ENCODE measurements at places on chromosomes 5 and 9.

DNA sequence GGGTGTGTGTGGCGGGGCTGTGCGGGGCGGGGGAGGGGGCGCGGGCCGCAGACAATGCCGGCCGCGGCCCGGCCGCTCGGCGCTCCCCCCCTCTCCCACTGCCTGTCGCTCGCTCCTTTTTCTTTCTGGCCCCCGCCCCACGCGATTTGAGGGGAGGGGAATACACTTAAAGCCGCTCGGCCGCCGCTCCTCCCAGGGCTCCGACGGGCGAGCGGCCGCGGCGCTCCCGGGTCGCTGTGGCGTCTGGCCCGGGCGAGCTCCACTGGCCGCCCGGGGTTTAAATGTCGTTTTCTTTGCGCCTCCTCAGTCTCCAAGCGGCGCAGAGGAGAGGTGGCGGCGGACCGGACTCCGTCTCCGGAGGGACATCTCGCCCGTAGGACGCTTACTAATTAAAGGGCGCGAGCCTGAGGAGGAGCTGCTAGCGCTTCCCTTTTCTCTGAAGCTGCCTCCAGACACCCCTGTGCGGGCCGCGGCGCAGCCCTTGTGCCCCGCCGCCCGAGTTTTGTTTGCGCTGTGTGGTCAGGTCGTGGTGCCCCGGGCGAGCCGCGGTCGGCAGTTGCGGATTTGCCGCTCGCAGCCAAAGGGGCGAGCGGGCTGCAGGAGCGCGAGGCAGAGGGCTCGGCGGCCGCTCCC, 1.4 kb downstream of the ZSWIM6 start:
- DNase-seq: peak; percentile 46

GRCh38 chr9:25602400-25603044, 75.7 kb downstream of the TUSC1 start:
- DNase-seq: no peak

DNA sequence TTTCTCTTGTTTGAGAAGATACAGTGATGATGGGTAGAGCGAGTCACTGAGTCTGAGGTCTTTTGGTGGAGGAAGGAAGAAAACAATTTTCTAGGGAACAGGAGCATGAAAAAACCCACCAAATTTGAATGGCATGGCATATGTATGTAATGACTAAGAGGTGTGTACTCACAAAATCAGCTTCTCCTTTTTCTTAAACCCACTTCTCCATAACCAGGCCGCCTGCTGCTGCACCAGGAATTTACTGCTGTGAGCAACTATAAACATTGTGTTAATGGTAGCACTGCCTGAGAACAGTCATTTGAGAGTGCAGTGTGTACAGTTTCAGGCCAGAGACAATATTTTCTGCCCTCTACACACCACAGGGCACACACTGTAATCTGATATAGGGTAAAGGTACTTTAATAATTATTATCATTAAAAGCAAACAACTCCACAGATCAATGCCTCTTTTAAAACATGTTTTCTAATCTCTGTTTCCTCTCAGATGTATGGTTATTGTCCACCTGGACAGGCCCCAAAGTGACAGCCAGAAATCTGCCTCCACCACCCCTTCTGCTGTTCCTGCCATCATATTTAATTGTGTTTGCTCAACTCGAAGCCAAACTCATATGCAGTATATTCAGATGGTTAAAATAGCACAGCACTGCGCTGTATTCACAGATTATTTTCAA, 241.6 kb downstream of the KIAA0825 start:
- DNase-seq: no peak

DNA sequence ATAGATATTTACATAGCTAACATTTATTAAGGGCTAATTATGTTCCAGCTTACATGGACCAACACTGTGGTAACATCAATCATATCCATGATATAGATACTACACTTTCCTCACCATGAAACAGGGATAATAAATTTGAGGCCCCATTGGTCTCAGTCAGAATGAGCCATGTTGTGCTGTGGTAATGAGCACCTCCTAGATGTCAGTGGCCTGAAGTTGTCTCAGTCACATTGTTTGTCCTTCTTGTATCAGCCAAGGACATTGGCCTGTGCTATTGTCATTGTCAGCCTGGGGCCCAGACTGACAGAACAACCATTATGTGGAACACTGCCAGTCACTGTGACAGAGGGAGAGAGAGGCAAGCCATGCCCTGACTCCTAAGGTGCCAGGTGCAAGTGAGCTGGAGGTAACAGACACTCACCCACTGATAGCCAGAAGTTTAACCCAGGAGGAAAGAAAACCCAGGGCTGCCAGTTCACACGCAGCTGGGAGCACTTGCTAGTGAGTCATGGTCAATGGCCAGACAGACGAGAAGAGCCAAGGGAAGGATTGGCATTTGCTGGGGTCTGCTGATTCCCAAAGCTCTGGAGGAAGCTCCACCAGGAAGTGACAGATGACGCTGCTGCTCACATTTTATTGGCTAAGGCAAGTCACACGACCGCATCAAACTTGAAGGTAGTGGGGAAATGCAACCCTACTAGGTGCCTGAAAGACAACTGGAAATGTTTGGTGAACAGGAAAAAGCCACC, 224.2 kb downstream of the MELK start:
- DNase-seq: no peak

- no peak for DNase-seq
Measured at GRCh38 chr5:162289489-162289888, 221.9 kb downstream of the GABRG2 start.

GRCh38 chr9:124771867-124772679, 962 bp upstream of the NR6A1 start:
- DNase-seq: peak; percentile 68

GRCh38 chr9:13278368-13279246, 885 bp downstream of the MPDZ start:
- peak; percentile 61 for DNase-seq
